ENCODE measurements at places on chromosomes 1 and 21.
A peak's percentile ranks its signal among the peaks of the same experiment; 100 is the strongest.

GRCh38 chr1:93434088-93434487, 13.8 kb upstream of the FNBP1L start:
- DNase-seq, result no peak

GRCh38 chr1:101357444-101357986, 120.7 kb downstream of the S1PR1 start:
- peak; percentile 49 for DNase-seq

GRCh38 chr1:19694298-19694697, 29.6 kb downstream of the HTR6 start:
- no peak for DNase-seq

DNA sequence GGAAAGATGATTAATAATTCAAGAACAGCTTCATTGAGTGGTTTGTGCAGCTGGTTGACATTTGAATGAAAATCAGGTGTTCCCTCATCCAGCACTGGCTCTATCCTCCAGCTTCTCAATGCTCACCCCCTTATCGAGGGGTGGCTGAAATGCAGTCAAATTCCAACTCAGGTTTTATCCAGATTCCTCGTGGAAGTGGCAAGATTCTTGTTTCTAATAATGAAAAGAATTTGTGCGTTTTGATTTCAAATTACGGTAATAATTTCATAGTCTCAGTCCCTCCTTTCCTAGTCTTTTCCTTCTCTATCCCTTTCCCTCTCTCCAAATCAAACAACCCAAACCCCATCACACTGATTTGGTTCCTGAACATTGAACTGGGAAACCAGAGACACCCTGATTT, 3.1 kb downstream of the CNIH3 start:
- DNase-seq, result no peak

DNA sequence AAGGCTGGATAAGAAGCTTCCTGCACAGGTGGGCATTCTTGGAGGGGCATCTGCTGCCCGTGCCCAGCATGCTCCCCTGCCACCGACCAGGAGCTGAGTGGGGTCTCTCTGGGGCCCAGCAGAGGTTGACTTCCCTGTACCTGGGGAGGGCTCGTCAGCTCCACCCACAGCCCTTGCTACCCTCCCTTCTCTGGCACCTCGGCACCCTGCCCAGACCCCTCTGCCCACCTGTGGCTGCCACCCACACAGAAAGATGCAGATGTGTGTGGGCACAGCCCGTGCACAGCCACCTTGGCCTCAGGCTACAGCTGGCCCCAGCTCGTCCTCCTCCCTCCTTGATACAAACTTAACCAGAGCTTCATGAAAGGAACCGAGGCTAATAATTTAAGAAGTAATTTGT, 241.2 kb upstream of the VAMP3 start:
- DNase-seq, result no peak

- no peak for DNase-seq
Measured at GRCh38 chr21:38813547-38813946, 7.8 kb downstream of the ETS2 start.

DNA sequence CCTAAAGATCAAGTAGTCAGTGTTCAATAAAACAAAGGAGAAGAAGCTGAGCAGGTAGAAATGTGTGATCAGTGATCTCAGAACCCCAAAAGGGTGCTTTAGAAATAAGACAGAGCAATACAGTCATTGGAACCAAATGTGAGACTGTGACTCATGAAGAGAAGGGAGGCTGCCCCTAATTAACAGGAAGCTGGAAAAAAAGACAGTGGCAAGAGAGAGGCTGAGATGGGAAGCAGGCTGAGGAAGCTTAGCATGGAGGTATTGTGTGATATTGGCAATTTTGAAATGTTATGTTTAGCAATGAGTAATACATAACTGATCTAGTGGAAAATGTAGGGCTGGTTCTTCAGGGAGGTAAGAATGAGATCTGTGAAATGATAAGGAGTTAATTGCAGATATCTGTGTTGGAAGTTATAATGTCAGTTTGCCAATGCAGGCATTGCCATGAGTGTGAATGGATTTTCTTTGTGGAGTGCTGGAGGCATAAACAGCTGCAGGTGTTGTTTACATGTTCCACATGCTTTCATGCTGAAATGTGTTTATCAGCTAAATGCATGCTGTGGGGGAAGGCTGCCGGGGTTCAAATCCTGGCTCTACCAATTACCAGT, 90.6 kb upstream of the CACNA1E start:
- DNase-seq, result no peak

GRCh38 chr1:234772345-234773147, 162.6 kb upstream of the IRF2BP2 start:
- peak; percentile 91 for DNase-seq

- DNase-seq, result no peak
Measured at GRCh38 chr1:98839840-98840239, 164.8 kb downstream of the PLPPR5 start.

- DNase-seq, result no peak
Measured at GRCh38 chr1:63848733-63849132, 74.9 kb downstream of the ROR1 start.

GRCh38 chr1:155106862-155107261, 20.8 kb upstream of the EFNA1 start:
- no peak for DNase-seq

DNA sequence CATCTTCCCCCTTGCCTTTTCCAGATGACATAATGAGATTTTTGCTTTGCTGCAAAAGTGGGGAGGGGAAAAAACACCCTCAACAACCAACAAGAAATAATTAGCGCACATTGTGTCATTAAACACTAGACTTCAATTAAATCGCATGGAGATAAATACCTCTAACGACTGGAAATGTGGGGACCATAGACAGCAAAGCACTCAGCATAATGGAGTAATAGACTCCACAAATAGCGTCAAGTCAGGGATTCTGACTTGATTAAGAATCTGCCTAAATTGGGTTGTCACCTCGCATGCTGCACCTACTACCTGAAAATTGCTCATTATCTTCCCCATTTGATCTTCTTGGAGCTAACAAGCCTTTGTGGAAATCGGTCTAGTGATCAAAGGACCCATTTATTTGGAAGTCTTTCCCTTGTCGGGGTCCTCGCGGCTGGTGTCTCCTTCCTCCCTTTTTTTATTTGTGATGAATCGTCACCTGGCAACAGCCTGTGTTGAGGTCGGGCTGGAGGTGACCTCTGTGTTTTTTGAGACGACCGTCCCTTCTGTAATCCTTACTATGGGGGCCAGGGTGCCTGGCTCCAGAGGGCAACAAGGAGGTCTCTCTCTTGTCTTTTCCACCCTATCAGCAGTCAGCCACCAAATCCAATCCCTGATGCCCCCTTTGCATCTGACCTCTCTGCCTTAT, 75.3 kb upstream of the IGSF21 start:
- DNase-seq, result no peak

DNA sequence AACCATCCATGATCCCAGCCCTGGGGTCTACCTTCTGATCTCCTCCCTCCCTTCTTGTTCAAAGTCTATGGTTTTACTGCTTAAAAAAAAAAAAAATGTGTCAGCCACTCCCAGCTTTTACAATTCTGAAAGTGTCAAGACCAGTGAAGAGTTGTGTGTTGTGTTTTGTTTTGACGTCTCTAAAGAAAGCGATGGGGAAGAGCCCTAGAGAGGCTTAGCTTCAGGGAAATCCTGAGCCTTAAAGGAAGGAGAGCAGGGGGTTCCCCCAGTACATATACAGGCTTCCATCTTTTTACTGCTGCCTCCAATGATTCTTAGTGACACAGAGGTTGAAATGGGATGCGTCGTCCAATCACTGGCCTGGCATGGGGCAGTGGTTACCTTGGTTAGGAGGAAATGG, 13.9 kb upstream of the FMOD start:
- DNase-seq, result no peak

DNA sequence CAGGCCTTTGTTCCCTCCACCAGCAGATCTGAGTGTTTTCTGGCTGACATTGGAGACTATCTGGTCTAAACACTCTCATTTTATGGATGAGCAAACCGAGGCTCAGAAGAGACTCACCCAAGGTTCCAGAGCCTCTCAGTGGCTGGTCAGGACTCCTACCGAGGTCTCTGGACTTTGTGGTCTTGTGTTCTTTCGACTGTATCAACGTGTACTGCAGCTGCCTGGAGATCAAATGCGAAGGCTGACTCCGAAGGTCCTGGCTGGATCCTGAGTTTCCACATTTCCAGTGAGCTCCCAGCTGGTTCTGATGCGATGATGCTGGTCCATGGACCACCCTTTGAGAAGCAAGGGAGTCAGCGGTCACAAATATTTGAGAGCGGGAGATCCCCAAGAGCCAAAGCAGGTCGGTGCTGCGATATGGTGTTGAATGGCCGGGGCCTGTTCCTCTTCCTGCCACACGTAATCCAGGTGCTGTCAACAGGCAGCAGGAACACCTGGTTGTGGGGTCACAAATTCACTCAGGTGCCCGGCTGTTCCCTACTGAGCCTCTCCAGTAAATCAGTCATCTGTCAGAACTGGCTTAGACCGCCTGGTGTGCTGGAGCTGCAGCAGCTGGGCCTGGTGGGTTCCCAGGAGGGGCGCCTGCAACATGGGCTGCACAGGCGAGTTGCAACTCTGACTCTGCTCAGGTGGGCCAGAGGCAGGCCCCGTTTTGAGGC, 94.8 kb upstream of the USP24 start:
- DNase-seq, result no peak

DNA sequence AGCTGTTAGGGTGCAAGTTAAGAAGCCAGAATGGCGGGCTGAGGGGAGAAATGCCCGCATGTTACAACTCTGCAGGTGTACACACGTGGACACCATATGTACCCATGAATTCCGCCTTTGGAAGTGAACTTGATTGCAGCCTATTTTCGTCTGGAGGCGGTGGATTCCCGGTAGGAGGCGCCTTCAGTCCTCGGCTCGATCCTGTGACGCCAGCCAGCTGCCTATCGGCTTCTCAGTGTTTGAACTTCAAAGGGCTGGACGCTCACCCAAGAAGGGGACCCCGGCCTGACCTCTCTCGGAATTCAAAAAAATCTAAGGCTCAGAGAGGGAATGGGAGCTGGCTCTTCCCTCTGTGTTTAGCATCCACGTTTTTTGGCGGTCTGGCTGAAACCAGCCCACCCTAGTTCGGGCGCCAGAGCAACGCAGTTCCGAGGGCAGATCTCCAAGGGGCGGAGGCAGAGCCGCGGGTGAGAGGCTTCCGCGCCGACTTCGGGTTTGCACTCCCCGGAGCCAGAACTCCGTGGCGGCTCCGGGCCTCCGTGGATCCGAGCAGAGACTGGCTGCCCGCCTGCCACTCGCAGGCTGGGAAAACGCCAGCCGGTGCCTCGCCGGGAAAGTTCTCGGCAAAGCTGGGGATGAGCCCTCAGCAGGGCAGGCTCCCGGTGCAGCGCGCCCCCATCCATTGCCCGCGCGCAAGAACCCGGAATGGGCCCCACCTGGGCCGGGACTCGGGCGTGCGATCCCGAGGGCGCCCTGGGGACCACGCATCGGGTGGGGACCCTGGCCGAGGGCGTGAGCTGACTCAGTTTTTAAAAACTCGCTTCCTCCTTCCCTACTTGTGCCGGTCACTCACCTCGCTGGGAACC, 996 bp upstream of the TMEM51 start:
- DNase-seq, result peak; percentile 32

- no peak for DNase-seq
Measured at GRCh38 chr1:226692051-226692792, 46.9 kb downstream of the ITPKB start.

GRCh38 chr21:31755027-31755426, 23.1 kb upstream of the SCAF4 start:
- DNase-seq, result no peak

GRCh38 chr21:26137379-26138060, 33.0 kb downstream of the APP start:
- DNase-seq, result no peak

- no peak for DNase-seq
Measured at GRCh38 chr1:3762873-3763228, 9.7 kb upstream of the SMIM1 start.

- no peak for DNase-seq
Measured at GRCh38 chr1:20119347-20119746, at the start of gene PLA2G2D. PLA2G2D (minus strand) TSS chr1:20119536; CDS start chr1:20119498, 38 bp downstream.

GRCh38 chr1:150089846-150090520, 22.4 kb downstream of the VPS45 start:
- no peak for DNase-seq

GRCh38 chr21:45541221-45542039, 810 bp downstream of the SLC19A1 start:
- peak; percentile 67 for DNase-seq

- DNase-seq, result no peak
Measured at GRCh38 chr1:53135735-53136114, 6.7 kb downstream of the SLC1A7 start.

DNA sequence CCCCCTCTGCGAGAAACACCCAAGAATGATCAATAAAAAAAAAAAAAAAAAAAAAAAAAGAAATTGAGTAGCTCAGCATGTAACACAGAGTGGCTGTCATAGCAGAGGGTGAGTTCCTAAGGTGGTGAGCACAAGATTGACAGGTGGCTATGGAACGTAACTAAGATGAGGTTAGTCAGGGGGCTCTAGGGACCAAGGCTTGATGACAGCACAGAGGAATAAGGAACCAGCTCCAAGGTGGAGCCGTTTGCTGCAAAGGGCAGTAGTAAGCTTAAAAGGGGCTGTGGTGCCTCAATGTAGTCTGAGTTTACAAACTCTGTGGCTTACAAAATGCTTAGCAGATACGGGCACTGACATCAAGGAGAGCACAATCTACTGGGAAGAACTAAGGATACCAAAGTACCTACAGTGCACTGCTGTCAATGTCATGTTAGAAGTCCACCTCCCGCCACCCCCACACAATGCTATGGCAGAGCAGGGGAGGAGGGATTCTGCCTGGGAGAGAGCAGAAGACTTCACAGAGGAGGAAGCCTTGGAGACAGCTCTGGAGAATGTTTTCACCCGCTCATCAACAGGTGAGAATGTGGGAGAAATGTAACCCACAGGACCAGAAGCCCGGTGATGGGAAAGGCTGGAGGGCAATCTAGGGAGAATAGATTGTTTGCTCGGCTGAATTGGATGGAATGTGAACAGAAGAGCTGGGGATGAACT, 13.1 kb downstream of the IQGAP3 start:
- DNase-seq, result no peak

- no peak for DNase-seq
Measured at GRCh38 chr1:30892671-30893073, 15.9 kb downstream of the SDC3 start.

GRCh38 chr21:44984792-44985440, 45.1 kb downstream of the SLX9 start:
- no peak for DNase-seq

GRCh38 chr1:237901299-237901934, 10.7 kb upstream of the ZP4 start:
- no peak for DNase-seq
